ENCODE measurements at places on chromosomes 5 and 9.

DNA sequence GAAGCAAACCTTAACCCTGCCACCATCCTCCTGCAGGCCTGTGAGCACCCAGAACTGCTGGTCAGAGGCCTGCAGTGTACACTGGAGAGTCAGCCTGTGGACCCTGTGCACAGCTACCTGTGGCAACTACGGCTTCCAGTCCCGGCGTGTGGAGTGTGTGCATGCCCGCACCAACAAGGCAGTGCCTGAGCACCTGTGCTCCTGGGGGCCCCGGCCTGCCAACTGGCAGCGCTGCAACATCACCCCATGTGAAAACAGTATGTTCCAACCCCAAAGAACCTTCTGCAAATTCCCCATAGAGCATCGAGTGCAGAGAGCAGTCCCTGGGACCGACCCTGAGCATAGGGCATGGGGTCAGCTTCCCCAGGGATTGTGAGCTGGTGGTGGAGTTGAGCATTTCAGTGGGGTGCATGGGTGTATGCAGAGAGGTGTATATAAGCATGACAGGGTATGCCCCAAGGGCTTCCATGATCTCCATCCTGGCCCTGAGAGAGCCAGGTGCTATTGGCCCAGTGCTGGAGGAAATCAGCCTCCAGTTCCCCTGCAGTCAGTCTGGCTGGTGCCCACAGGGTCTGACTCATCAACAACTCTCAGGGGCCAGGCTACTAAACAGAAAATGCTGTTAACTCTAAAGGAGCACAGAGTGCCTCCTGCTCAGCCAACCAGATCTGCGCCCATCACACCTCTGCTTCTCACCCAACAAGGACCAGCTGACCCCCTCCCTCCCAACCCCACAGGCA lies 126.2 kb downstream of the SAXO1 start:
- no peak for DNase-seq

DNA sequence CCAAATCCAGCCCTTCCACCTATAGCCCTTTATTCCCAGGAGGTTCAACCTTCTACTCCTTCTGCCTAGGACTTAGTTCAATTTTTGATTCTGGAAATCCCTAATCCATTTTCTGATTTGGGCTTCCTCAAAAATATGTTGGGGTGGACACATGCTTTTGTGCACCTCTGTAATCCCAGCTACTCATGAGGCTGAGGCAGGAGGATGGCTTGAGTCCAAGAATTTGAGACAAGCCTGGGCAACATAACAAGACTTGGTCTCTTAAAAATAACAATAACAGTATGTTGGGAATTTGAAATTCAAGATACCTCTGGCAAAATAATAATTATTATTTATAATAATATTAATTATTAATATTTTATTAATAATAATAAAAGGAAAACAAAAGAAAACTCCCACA lies 188.7 kb upstream of the TLE4 start:
- DNase-seq, result no peak

GRCh38 chr5:108367679-108368334 lies 14.1 kb downstream of the FBXL17 start:
- no peak for DNase-seq

- no peak for DNase-seq
Observed at GRCh38 chr9:134494905-134495304, 146.7 kb upstream of the COL5A1 start.

- no peak for DNase-seq
Observed at GRCh38 chr5:131563434-131564228, 71.4 kb downstream of the RAPGEF6 start.

DNA sequence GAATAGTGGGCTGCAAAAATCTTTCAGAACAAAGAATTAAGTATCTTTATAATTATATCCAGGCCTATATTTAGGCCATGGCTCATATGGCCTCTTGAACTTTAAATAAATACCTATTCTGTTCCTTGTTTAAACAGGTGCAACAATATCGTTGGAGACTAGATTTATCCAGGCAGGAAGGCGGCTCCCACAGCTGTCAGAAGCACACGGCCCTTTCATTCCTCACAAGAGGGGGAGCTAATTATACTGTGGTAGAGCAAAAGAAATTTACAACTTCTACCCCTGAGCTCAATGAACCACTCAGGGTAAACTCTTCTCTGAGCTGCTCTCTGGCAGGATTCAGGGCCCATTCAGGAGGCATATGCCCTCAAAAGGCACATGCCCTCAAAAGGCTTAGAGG lies 31.3 kb downstream of the TMEM174 start:
- DNase-seq, result no peak

GRCh38 chr5:160774666-160775315 lies 77.2 kb downstream of the ATP10B start:
- DNase-seq, result no peak

- DNase-seq, result no peak
Observed at GRCh38 chr9:89457376-89457855, 40.5 kb downstream of the SEMA4D start.

- no peak for DNase-seq
Observed at GRCh38 chr9:97857606-97858392, 4.8 kb downstream of the FOXE1 start.

GRCh38 chr9:81391457-81391825 lies 297.9 kb downstream of the TLE1 start:
- no peak for DNase-seq

DNA sequence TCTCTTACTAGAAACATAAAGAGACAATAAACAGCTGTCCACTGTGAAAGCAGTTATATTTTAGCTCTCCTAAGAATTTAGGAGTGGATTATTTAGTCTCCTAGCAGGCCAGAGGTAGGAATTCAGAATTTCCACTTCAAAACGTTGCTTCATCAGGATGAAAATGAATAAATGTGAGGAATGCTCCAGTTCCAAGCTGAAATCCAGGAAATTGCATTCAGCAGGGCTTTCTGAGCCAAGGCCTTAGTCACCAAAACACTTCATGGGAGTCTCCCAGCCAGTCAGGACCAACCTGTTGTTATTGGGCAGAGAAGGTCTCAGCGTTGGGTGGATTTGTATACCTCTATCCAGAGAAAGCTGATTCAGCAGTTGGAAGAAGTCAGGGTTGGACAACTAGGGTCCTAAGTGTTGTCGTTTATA lies 1040.3 kb downstream of the TLE1 start:
- DNase-seq, result no peak

GRCh38 chr5:96256795-96257470 lies 176.1 kb downstream of the PCSK1 start:
- no peak for DNase-seq

DNA sequence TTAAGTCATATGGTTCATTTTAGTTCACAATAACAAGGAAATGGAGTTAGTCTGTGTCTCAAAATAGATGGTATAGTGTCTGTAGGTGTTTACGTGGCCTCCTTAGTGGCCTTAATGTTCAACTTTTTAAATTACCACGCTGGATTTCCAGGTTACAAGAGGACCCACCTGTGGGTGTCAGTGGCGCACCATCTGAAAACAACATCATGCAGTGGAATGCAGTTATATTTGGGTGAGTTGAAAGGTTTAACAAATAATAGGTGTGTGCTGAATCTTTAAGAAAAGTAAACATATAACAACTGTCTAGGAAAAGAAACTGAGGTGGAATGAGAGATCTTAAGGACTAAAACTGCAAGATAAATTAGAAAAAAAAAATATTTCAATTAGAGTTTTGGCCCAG lies 2.9 kb downstream of the UBE2B start:
- DNase-seq, result no peak

DNA sequence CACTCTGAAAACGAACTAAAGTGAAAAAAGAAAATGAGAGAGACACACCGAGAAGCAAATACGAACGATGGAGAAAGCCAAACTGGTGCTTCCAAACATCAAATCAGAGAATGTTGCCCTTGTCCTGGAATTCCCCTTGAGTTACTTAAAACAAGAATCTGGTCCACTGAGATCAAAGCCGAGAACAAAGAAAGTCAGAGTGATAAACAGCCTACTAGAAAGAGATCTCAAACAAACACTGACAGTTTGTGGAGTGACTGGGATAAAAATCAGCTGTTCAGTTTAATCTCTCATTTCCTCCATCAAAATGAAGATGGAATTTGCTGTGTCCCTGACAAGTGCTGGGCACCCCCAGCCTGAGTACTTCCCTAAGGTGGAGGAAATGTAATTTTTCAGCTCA lies 582.6 kb downstream of the NR2F1-AS1 start:
- no peak for DNase-seq

- no peak for DNase-seq
Observed at GRCh38 chr5:133341915-133342710, 270.2 kb downstream of the FSTL4 start.

DNA sequence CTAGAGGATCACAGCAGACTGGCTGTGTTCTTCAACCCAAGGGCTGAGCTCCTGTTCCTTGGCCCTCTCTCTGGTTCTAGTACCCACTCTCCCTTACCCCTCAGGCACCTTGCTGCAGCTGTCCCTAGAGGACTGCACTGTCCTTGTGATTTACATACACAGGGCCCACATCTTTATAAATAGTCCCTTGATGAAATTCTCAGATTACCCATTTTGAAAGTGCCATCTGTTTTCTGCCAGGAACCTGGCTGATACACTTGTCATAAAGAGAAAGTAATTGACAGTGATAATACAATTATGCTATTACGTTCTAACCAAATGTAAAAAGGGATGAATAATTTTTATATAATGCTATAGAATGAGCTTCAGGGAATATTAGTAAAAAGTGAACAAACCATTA lies 16.5 kb upstream of the SPARC start:
- no peak for DNase-seq

DNA sequence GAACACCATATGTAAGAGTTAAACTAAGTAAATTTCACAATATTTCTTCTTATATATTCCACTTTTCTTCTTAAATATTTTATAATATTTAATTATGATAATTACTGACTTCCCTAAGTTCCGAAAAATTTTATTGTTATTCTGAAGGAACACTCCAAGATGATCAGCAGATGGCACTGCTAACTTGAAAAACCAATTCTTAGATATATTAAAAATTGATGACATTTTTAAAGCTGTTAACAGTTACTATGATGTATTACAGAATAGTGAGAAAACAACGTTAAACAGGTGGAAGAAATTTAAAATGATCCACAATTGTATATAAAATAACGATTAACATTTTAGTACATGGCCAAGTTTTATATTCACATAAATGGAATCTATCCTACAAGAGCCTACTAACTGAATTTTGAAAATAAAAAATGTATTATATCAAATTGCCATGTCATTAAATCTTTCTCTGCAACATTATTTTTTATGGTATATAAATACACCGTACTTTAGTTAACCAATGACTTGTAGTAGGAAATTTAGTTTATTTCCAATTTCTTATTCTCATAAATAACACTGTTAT lies 30.1 kb upstream of the MUSK start:
- no peak for DNase-seq

- DNase-seq, result no peak
Observed at GRCh38 chr5:123559434-123559775, 47.4 kb downstream of the CSNK1G3 start.

GRCh38 chr9:104879555-104880309 lies 48.2 kb downstream of the ABCA1 start:
- no peak for DNase-seq

Data from left lobe of liver (tissue), 2 donors.